Activated naive CD4-positive, alpha-beta T cell treated with anti-CD3 and anti-CD28 coated beads, Interleukin-2, amount 10 ng/mL, durations not matched to agents 7 days and 5 days (primary cell): ENCODE measurements at places on chromosomes 16 and 17.

DNA sequence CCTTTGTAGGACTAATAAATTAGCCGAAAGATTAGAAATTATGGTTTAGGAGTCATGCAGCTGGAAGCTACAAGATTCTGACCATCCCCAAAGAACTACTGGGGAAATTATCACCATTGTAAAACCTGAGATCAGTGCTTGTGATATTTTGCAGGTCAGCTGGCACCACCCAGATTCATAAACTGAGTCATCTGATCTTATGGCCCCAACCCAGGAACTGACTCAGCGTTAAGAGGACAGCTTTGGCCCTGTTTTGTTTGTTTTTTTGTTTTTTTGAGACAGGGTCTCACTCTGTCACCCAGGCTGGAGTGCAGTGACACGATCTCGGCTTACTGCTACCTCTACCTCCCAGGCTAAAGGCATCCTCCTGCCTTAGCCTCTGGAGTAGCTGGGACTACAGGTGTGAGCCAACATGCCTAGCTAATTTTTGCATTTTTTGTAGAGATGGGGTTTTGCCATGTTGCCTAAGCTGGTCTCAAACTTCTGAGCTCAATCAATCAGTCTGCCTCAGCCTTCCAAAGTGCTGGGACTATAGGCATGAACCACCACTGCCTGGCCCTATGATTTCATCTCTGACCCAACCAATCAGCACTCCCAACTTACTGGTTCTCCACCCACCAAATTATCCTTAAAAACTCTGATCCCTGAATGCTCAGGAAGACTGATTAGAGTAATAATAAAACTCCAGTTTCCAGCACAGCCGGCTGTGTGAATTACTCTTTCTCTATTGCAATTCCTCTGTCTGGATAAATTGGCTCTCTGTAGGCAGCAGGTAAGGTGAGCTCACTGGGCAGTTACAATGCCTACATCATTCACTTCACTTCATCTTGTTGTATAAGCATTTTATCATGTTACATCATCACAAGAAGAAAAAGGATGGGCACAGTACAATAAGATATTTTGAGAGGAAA is 79.4 kb upstream of the KSR1 start:
- DNase-seq, result no peak

GRCh38 chr16:10961231-10961630 is 16.9 kb downstream of the CLEC16A start:
- DNase-seq, result no peak

- DNase-seq, result no peak
Observed at GRCh38 chr17:20315821-20316220, 151.5 kb downstream of the LGALS9B start.

DNA sequence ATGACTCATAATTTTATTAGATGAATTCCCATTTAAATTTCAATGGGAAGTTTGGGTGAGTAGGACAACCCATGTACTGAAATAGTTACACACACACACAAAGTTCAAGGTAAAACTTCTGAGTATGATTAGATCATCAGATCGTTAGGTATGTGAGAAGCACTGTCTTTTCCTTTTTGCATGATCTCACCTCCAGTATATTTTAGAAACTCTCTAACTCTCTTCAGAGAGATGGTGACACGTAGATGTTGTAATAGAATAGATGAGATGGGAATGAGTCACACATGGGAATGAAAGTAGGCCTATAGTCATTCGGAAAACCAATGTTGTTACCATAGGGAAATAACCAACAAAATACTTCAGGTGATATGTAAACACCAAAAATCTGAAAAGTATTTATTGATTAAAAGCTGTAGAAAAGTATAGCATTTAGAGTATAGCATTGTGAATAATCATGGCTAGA is 22.2 kb downstream of the KRT23 start:
- DNase-seq, result no peak
